ENCODE measurements at places on chromosomes 1 and 21. TPM values are rescaled to one million over a fixed set of nuclear protein-coding genes. Genes with fewer than 3 reads are reported as not detected.

MPL gene
- not detected for total RNA-seq

RIMS3 gene
- total RNA-seq, result 21.0 TPM

KCNH1 gene
- 0.38 TPM for total RNA-seq

LEFTY1 gene
- total RNA-seq, result 8.4 TPM

RHOC gene
- total RNA-seq, result 57.6 TPM

TRAF5 gene
- total RNA-seq, result 17.9 TPM

FAM151A gene
- total RNA-seq, result not detected

REG4 gene
- not detected for total RNA-seq
